Urothelium cell line (cell line): ENCODE measurements at places on chromosomes 16 and 17.

GRCh38 chr16:27849621-27850020 lies 213.9 kb downstream of the GSG1L start:
- no peak for DNase-seq

DNA sequence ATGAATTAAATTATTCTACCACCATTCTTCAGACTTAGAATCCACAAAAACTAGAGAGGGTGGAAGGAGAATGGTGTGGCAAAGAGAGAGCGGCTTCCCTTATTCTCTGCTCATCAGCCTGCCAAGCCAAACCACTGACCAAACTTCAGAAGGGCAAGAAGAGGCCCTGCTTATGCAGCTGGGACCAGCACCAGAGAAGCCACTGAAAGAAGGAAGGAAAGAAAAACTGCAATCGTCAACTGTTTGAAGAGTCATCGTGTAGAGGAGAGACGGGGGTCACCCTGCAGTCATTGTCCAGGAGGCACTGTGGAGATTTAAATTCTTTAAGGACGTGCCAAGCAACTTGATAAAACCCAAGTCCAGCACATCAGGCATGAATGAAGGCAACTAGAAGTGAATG lies 15.6 kb downstream of the PMP22 start:
- no peak for DNase-seq

DNA sequence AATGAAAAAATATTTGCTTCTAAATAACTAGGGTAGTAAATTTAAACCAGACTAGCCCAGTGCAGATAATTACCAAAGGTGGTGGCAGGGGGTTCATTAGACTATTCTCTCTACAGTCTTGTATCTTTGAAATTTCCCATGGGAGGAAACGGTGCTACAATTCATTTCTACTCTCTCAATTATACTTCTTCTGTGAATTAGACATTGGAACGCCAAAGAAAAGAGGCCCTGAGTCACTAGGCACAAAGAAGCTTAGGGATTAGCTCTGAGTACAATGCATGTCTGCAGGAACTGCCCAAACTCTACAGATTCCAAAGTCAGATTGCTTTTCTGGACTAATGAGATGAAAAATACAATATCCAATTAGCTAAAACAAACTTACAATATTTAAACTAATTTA lies 30.7 kb upstream of the ARL6IP1 start:
- DNase-seq, result no peak

GRCh38 chr17:61809816-61810392 lies 53.4 kb downstream of the BRIP1 start:
- DNase-seq, result no peak

DNA sequence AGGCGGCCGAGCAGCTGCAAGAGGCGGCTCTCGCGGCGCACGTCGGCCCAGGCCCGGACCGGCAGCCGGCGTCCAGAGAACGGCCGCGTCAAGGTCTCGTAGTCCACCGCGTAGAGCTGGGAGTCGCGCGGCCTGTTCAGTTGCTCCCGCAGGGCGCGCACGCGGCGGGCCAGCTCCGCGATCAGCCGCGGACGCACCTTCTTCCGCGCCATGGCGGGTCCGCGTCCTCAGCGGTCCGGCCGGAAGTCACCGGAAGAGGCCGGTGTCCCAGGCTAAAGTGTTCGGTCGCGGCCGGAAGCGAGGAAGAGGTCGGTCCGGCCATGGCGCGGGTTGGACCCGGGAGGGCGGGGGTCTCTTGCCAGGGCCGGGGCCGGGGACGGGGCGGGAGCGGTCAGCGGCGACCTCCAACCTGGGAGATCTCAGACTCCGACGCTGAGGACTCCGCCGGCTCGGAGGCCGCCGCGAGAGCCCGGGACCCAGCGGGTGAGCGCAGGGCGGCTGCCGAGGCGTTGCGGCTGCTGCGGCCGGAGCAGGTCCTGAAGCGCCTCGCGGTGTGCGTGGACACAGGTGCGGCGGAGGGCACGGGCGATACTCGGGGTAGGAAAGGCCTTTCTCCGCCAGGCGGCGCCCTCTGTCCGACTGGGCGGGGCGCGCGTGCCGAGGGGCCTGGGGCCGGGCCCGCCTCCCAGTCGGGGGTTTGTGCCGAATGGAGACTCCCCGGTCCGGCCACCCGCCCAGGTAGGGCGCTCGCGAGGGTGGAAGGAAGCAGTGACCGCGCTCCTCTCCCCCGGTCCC lies at the start of gene MRPS34:
MRPS34 (minus strand) TSS at position 227 of the 795 bp plus-strand sequence; CDS start at position 212, 15 bp downstream.
- peak; percentile 87 for DNase-seq

DNA sequence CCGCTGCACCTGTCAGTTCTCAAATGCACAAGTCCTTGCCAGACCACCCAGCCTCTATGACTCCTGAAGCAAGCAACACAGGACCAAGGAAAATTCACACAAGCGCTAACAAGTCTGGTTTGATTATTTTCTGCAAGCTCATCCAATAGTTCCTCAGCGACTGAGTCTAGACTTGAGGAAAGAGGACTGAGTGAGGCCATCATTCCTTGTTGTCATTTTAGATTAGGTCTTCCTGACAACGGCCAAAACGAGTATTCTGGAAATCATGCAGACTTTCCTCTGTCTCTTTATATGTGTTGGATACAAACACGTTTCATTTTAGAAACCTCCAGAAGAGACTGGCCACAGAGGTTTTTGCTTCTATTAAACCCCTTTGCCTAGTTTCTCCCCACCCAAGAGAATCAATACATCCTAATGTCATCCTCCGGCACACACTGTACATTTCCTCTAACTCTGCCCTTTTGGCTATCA lies 561 bp downstream of the CCDC47 start:
- no peak for DNase-seq

DNA sequence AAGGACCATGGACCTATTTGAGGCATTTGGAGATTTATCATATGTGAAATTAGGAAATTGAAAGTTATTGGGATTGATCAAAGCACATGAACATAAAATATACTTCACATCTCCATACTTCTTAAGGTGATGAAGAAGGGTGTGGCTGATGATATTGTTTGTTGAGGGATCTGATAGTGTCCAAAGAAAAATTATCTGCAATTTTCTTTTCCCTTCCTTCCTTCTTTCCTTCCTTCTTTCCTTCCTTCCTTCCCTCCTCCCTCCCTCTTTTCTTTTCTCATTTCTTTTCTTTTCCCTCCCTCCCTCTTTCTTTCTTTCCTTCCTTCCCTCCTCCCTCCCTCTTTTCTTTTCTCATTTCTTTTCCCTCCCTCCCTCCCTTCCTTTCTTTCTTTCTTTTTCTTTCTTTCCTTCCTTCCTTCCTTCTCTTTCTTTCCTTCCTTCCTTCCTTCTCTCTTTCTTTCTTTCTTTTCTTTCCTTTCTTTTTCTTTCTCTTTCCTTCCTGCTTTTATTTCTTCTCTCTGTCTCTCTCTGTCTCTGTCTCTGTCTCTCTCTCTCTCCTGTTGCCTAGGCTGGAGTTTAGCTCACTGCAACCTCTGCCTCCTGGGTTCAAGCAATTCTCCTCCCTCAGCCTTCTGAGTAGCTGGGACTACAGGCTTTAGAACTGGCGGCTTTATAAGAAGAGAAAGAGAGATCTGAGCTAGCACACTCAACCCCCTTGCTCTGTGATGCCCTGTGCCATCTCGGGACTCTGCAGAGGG lies 20.9 kb upstream of the ITPRIPL2 start:
- no peak for DNase-seq
